ENCODE measurements at places on chromosomes 5 and 9.

DNA sequence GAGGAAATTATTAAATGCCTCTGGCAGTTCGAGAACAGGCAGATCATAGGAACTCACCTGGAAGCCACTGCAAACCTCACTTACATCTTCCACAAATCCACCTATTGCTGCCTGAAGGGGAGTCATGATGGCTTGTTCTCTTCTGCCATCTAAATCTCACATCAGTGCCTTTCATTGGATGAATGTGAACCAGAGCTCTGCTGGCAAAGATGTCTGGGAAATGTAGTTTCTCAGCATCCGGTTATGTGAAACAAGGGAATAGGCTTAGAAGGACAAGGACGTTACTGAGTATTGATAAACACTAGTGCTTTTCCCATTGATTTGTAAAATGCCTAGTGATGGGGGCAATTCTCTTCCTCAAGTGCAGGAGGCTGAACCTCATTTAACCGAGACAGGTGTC lies 483.3 kb downstream of the ARHGEF28 start:
- DNase-seq, result no peak

GRCh38 chr5:74669821-74670220 lies 15.2 kb upstream of the HEXB start:
- no peak for DNase-seq

GRCh38 chr9:16450578-16450977 lies 419.9 kb downstream of the BNC2 start:
- DNase-seq, result no peak

GRCh38 chr5:123455095-123455494 lies 31.9 kb upstream of the CEP120 start:
- no peak for DNase-seq

GRCh38 chr5:176133289-176133870 lies 104.8 kb upstream of the SIMC1 start:
- no peak for DNase-seq

- no peak for DNase-seq
These were observed 554.0 kb upstream of the KLF4 start for GRCh38 chr9:108043585-108043984.

DNA sequence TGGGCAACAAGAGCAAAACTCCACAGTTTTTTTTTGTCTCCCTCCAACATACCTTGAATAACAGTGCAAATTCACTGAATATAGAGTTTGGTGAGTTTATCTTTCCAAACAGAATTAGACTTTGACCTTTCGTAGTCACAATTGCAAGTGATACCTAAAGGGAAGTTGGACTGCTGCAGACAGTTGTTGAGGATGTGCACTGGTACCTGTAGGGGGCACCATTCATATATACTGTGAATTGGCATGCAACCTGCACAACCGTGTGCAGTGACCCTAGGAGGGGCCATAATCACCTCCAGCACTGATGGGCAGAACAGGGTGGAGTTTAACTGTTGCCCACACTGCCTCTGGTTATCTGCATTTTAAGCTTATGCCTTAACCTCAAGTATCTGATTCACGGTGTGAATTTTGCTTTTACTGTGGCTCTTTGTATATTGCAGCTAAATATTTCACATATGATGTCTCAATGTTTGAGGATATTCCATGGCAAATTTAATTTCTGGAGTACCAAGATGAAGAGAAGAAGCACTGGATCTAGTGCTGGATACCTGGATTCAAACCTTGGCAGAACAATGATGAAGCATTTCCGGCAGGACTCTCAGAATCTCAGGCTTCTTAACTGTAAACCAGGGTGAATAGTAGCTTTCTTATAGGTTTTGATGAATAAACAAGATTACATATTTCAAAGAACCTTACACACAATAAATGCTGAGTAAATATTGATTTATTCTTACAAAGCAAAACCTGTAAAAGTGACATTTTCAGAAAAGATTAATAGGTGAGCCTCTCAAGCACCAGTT lies 144.3 kb downstream of the ACTBL2 start:
- no peak for DNase-seq

- DNase-seq, result no peak
These were observed 12.7 kb upstream of the AHRR start for GRCh38 chr5:308672-309271.

- no peak for DNase-seq
These were observed 59.0 kb downstream of the SCAMP1 start for GRCh38 chr5:78419396-78419795.

Measured in left renal pelvis (tissue), 4 donors.